ENCODE measurements at places on chromosomes 1 and 21.

- DNase-seq: no peak
These were observed 57.2 kb downstream of the LAMC1 start for GRCh38 chr1:183080406-183080805.

DNA sequence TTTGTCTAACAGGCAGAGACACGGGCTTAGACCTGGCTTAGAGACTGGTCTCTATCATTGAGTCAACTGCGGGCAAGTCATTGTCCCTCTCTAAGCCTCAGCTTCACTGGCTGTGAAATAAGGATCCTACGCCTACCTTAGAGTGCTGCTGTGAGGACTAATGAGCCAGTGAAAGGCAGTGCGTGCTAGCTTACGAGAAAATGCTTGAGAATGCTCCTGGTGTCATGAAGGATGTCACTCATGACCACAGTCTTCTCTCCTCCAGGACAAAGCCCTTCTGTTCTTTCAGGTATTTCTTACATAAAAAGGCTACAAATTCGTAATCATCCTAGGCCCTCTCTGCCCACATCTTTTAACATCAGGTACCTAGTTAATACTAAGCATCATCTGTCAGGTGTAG is 16.5 kb upstream of the A3GALT2 start:
- no peak for DNase-seq

DNA sequence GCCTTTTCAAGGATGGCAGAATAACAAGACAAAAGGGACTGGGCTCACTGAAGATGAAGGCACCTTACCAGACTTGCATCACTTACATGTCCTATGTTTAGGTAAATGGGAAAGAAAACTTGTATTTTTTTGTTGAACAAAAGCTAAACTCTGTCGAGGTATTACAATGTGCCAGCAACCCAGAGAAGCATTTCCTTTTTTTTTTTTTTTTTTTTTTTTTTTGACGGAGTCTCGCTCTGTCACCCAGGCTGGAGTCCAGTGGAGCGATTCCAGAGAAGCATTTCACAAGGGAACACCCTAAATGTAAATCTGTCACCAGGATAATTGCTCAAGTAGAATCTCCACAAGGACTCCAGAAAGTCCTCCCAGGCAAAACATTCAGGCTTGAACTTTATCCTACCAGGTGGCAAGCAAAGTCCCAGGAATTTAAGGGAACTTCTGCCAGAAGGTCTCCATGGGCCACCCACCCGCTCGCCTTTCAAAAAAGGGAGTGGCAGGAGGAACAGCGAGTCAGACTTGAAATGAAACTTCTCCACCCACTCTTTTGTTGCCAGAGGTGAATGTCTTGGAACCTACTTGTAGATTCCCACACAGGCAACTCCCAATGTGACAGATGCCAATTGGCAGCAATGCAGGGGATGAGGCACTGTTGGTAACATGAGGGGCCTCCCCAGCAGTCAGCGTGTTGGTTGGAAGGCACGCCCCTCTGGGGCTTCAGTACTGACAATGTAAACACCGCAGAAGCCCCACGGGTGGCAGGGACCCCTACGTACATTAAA is 125.0 kb downstream of the TIAM1 start:
- DNase-seq: peak; percentile 16

GRCh38 chr1:53104289-53104913 is 38.0 kb downstream of the SLC1A7 start:
- DNase-seq: peak; percentile 45

DNA sequence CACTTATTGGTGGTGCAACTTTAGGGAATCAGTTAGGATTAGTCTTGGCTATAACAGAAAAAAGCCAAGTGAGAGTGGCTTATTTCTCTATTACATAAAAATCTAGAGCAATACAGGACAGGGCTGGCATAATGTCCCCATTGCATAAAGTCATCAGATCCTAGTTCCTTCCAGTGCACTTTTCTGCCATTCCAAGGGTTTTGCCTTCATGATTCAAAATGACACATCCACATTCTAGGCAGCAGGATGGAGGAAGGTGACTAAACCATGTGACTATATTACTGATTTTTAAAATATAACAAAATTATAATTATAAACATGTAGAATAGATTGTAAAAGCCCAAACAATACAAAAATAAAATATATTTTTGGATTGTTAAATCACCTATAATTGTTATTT is 18.8 kb downstream of the JUN start:
- DNase-seq: no peak

DNA sequence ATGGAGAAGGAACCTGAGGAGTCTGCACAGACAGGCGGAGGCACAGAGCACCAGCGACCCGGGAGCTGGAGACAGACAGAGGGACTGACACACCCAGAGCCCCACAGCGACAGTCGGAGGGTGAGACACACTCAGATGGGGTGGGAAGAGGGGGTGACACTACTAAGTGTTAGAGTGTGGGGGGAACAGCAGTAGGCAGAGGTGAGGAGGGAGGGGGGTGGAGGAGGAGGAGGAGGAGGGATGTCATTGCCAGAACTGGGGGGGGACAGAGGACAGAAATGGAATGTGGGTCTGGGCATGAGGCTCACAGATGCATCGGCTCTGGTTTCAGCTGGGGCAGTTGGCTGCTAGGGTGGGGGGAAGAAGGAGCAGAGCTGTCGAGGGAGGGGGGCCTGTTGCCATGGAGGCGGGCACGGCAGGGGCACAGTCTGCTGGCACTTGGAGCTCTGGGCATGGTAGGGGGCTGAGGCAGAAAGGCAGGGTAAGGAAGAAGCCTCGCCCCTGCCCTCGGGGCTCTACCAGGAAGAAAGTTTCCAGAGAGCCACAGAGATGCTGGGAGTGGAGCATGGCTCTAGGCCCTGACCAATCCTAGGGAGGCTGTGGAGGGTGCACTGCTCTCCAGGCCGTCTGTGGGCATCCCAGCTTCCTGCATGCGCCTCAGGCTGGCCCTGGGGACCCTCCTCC is 37.3 kb downstream of the AHDC1 start:
- no peak for DNase-seq
